ENCODE measurements at places on chromosomes 5 and 9.

GRCh38 chr5:10610058-10610457 is 46.2 kb downstream of the ANKRD33B start:
- H3K36me3 ChIP-seq: no peaks in the 10 kb centered on the region
- no peak for DNase-seq
- H3K27me3 ChIP-seq: no peaks in the 10 kb centered on the region
- no peak overlapping the region for H3K4me3 ChIP-seq
- H3K4me1 ChIP-seq: no peaks in the 10 kb centered on the region

DNA sequence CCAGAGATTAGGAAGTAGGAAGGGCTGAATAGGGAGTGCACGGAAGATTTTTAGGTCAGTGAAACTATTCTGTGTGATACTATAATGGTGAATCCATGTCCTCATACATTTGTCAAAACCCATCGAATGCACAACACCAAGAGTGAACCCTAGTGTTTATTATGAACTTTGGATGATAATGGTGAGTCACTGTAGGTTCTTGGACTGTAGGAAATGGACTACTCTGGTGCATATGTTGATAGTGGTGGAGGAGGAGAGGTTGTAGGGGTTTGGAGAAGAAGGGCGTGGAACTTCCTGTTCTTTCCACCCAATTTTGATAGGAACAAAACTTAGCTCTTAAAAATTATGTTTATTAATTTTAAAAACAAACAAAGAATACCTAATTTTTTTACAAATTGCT is 14.3 kb downstream of the CTSL start:
- H3K36me3 ChIP-seq: no peaks in the 10 kb centered on the region
- H3K4me1 ChIP-seq: no peaks in the 10 kb centered on the region
- no peak overlapping the region for H3K4me3 ChIP-seq
- no peak for DNase-seq
- H3K27ac ChIP-seq: no peak overlapping the region
- H3K27me3 ChIP-seq: peaks cover 2% of the 10 kb centered on the region

- H3K4me1 ChIP-seq: peaks cover 14% of the 10 kb centered on the region
- H3K36me3 ChIP-seq: no peaks in the 10 kb centered on the region
- DNase-seq: no peak
- no peak overlapping the region for H3K27ac ChIP-seq
- no peak overlapping the region for H3K4me3 ChIP-seq
Observed at GRCh38 chr9:134553061-134553891, 88.3 kb upstream of the COL5A1 start.

DNA sequence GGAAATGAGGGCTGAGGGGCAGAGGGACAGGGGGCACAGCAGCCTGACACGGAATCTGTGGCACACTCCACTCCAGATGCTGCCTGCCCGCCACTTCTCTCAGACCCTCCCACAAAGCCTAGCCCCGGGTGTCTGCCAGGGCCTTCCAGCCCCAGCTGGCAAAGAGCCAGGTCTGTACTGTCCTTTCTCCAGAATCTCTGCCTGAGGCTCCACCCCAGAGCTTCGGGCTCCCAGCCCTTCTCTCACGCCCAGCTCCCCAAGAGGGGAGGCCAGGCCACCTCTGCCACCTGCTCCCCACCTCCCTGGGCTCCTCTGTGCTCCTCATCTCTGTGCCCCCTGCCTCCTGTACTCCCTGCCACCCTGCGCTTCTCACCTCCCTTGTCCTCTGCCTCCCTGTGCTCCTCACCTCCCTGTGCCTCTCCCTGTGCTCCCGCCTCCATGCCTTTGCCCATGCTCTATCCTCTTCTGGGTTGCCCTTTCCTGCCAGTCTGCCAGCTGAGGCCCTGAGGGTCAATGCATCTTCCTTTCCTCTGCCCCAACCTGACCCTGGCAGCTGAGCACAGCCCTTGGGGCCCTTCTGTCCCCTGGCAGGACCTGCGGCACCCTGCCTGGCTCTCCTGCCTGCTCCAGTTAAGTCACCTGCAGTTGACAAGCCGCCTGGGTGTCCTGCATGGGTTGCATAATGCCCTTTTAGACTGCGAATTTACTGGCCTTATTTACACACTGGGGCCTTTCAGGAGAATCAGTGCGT is 36.4 kb downstream of the RASGEF1C start:
- H3K27ac ChIP-seq: no peak overlapping the region
- peaks cover 37% of the 10 kb centered on the region for H3K27me3 ChIP-seq
- no peak overlapping the region for H3K4me3 ChIP-seq
- DNase-seq: no peak
- H3K36me3 ChIP-seq: no peaks in the 10 kb centered on the region

DNA sequence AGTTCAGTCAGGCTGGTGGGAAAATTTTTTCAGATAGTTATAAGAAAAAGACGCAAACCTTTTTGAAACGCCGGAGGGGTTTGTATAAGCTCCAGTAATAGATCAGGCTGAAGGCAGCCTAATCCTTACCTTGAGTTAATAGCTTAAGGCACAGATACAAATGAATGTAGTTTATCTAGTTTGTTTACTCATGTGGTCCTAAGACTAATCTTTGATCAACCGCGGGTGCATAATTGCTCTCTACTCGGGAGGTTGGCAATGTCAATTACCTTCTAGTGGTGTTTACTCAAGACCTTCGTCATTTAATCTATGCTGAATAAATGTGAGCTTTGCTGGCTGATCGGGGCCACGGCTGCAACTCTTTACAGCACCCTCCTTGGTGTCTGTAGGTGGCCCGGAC is 665 bp upstream of the INSL4 start:
- H3K27me3 ChIP-seq: no peaks in the 10 kb centered on the region
- no peak overlapping the region for H3K4me3 ChIP-seq

Data from esophagus squamous epithelium (tissue), 5 donors.